Cortex of kidney (tissue), 1 donor: ENCODE measurements at places on chromosomes 16 and 17.

- DNase-seq, result no peak
Measured at GRCh38 chr16:81873843-81874752, 95.0 kb downstream of the PLCG2 start.

DNA sequence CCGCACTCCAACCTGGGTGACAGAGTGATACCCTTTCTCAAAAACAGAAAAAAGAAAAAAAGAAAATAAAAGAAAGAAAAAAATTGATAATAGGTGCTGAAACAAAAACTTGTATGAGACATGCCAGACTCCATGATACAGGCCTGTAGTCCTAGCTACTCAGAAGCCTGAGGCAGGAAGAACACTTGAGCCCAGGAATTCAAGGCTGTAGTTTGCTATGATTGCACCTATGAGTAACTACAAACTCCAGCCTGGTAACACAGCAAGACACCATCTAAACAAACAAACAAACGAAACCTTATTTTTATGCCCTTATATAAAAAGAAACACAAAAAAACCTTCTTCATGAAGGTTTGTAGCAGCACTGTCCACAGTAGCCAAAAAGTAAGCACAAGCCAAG lies 5.0 kb upstream of the CMTM4 start:
- DNase-seq, result no peak

DNA sequence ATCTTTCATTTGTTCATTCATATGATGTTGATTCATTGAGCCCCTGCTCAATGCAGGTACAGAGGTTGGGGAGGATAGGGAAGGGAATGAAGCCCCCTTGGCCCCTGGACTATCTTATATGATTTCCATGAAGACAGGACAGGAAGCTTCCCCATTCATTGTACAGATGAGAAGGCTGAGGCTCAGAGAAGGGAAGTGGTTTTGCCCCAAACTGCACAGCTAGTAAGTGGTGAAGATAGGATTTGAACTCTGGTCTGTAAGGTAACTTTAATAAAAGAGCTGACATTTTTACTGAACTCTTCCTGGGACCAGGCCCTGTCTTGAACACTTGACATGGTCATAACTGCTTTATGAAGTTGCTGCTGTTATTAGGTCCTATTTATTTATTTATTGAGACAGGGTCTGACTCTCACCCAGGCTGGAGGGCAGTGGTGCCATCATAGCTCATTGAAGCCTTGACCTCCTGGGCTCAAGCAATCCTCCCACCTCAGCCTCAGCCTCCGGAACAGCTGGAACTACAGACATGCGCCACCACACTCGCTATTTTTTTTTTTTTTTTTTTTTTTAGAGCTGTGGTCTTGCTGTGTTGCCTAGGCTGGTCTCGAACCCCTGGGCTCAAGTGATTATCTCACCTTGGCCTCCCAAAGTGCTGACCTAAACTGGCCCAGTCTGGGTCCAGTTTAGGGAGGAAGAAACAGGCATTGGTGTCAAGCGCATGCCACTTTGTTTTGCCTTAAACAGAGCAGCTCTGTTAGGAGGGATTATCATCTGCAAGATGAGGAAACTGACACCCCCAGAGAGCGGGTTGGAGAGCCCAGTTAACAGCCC lies 5.0 kb downstream of the CTF1 start:
- DNase-seq, result no peak

DNA sequence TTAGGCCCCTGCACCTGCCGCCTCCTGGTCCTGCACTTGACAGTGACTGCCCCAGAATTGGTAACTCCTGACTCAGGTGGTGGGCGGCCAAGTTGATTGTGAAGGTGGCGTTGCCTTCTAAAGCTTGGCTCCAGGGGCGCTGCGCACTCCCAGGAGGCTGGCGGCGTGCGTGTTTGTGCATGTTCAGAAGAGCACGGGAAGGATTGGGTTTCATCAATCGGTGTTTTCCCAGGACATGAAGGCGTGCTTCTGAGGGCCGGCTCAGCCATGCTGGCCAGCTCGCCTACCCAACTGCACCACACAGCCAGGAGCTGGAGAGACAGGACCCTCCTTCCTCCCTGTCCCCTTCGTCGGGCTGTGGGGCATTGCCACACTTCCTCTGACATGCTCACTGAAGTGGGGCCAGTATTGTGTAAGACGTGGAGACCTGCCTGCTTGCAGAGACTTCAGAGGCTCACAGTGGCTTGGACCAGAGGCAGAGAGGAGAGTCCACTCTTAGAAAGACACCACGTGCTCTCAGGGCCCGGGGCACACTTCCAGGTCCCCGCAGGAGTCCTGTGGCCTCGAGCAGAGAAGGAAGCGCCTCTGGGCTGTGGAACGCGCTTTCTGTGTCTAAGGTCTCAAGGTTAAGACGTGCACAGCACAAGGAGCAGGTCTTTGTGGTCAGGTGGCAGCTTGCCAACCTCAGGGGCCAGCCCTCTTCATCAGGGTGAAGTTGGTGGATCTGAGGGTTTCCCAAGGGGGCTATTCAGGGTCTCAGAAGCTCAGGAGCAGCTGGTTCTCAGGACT lies 2.8 kb downstream of the RAB40C start:
- DNase-seq, result no peak

GRCh38 chr16:3096362-3096761 lies 2.7 kb downstream of the ZSCAN10 start:
- no peak for DNase-seq

GRCh38 chr17:38508954-38509771 lies 80.9 kb downstream of the ARHGAP23 start:
- no peak for DNase-seq

- DNase-seq, result no peak
Measured at GRCh38 chr16:72241008-72241407, 69.1 kb upstream of the PMFBP1 start.

DNA sequence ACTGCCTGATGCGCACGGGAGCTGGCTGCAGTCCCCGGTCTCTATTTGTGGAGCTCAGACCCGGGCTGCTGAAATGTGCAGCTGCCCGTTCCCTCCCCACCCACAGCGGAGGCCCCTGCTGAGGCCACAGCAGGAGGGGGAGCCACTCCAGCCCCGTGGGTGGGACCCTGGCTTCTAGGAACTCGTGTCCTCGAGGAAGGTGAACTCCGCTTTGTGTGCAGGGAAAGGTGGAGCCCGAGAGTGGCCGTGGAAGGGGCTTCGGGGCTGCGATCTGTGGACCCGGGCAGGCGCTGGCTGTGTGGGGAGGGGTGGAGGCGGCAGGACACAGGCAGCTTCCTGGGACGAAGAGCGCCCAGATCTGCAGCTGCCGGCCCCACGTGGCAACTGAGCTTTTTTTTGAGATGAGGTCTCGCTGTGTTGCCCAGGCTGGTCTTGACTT lies 2.9 kb downstream of the CCDC154 start:
- no peak for DNase-seq

- no peak for DNase-seq
Measured at GRCh38 chr16:3650631-3651265, 3.7 kb upstream of the DNASE1 start.

- DNase-seq, result no peak
Measured at GRCh38 chr17:74217037-74217730, 3.8 kb downstream of the TTYH2 start.

- DNase-seq, result no peak
Measured at GRCh38 chr16:17324451-17324850, 146.3 kb downstream of the XYLT1 start.

- DNase-seq, result no peak
Measured at GRCh38 chr17:72372185-72372584, 251.4 kb downstream of the SOX9 start.

- no peak for DNase-seq
Measured at GRCh38 chr16:9123871-9124270, 32.4 kb downstream of the HAPSTR1 start.

- DNase-seq, result no peak
Measured at GRCh38 chr17:13646411-13646810, 44.7 kb upstream of the HS3ST3A1 start.

DNA sequence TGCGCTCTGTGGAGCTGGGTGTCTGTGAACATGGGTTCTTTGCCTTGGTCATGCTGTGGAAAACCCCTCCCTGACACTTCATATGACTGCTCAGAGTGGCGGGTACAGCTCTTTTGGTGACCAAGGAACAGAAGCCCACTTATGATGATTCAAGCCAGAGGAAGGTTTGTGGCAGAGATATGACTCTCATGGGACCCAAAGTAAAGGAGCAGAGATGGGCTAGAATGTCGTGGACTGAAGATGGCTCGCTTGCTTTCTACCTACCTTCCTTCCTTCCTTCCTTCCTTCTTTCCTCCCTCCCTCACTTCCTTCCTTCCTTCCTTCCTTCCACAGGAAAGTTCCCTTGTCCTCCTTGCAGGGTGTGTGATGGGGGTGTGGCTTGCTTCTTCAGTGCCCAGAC lies 169.7 kb upstream of the IRX3 start:
- no peak for DNase-seq

- DNase-seq, result no peak
Measured at GRCh38 chr17:37130984-37131446, 182.3 kb downstream of the AATF start.

- DNase-seq, result no peak
Measured at GRCh38 chr16:77469634-77470033, 34.8 kb upstream of the ADAMTS18 start.

- no peak for DNase-seq
Measured at GRCh38 chr17:31738067-31738466, 121.0 kb downstream of the COPRS start.

- DNase-seq, result no peak
Measured at GRCh38 chr16:1863681-1864460, 8.1 kb downstream of the MEIOB start.

- no peak for DNase-seq
Measured at GRCh38 chr16:22424161-22424937, 49.9 kb upstream of the CDR2 start.

DNA sequence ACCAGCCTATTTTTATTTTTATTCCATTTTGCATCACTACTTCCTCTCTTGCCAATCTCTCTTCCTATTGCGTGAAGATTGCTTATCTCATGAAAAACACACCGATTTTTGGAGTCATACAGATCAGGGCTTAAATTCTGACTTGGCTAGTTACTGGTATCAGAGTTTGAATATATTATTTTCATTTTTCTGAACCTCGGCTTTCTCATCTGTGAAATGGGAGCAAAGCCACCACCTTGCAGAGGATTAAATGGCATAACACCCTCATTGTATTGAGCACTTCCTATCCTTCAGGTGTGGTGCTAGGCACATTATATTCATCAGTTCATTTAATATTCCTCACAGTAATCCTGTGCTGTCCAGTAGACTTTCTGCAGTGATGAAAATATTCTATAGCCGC lies 208.8 kb downstream of the HAPSTR1 start:
- DNase-seq, result no peak

- no peak for DNase-seq
Measured at GRCh38 chr17:74619077-74619673, 4.4 kb downstream of the CD300E start.

DNA sequence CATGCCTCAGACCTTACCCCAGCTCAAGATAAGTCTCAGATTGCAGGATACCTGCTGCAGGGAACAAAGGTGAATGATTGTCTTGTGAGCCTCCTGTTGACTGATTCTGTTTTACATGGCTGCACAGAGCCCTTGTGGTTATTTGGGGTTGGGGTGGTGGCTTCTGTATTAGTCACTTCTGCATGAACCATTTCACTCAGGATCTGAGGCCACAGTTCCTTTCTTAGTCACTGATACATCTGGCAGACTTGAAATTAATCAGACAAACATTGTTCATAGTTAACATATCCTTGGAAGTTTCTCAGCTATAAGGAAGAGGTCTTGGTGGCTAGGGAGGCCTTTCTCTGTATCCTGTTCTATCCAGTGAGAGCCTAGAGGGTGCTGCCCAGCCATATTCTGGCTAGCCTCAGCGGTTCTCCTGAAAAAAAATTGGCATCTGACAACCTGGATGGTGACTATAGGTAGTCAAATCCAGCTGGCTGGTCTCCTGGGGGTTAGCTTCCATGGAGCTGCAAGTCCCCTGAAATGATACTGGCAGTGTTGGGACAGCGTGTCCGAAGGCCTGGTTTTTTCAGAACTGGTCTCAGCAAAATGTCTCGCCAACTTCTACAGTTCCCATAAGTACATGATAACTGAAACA lies 8.4 kb upstream of the PLK1 start:
- DNase-seq, result no peak

DNA sequence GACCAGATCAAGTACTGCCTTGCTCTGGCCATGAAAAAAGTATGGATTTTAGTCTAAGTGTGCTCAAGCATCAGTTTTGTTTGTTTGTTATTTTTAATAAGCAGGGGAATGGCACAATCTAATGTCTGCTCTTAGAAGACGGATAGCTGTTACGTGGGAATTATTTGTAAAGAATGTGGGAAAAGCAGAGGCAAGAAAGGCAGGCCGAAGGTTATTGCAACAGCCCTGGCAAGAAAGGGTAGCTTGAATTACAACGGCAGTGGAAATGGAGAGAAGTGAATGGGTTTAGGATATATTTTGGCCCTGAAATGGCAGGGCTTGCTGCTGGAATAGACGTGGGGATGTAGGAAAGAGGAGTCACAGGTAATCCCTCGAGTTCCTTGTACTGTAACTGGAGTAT lies 987 bp upstream of the HASPIN start:
- DNase-seq, result no peak

GRCh38 chr16:25092441-25092840 lies 19.1 kb upstream of the LCMT1 start:
- DNase-seq, result no peak

- no peak for DNase-seq
Measured at GRCh38 chr16:12601290-12601900, 202.3 kb downstream of the CPPED1 start.

DNA sequence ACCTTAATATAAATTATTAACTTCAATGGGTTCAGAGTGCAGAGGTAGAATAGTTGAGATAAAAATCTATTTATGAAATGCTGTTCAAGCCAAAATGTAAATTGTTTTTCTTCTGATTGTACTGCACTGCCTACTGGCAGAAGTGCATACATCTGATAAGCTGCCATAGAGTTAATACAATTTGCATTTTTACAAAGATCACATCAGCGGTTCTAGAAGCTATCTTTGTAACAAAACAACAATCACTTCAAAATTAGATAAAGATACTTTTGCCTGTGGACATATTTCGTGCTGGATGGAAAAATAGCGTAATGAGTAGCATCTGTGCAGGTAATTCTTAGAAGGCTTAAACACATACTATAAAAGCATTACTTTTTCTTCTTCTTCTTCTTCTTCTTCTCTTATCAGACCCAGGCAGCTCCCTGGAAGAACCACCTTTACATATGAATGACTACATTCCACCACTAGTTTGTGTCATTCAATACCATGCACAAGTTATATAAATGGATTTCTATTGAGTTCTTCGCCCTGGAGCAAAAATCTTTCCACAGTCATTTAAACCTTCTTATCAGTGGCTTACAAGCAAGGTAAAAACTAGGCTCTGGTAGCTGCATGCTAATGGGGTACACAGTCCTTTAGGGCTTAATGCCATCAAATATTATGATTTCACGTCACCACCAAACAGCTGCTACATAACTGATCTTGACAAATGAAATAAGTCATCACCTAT lies 47.0 kb downstream of the SYNRG start:
- DNase-seq, result no peak

- DNase-seq, result no peak
Measured at GRCh38 chr17:77843896-77844295, 114.6 kb upstream of the TNRC6C start.

GRCh38 chr17:32960815-32961214 lies 30.8 kb upstream of the SPACA3 start:
- DNase-seq, result no peak
